Astrocyte (in vitro differentiated cells and primary cell): ENCODE measurements at places on chromosomes 5 and 9. TPM values are rescaled to one million over a fixed set of nuclear protein-coding genes. Genes with fewer than 3 reads are reported as not detected.

Gene GPX3
- total RNA-seq = 12.2 and 15.6 TPM in 2 replicates

Gene ZNF366
- total RNA-seq = not detected in 2 replicates

Gene DMXL1
- total RNA-seq = 24.5 and 26.0 TPM in 2 replicates

Gene PCDHGA7
- total RNA-seq = 0.57 and 0.62 TPM in 2 replicates

Gene GMCL2
- total RNA-seq = not detected in 2 replicates

Gene GPR150
- 0.14 TPM in 1 of 2 replicates, not detected in the other for total RNA-seq

Gene PTPRD
- total RNA-seq = 84.0 and 88.1 TPM in 2 replicates

Gene FRMPD1
- 0.05 and 0.07 TPM in 2 replicates for total RNA-seq

Gene PHF24
- 0.07 and 0.16 TPM in 2 replicates for total RNA-seq

Gene C9
- 0.07 TPM in 1 of 2 replicates, not detected in the other for total RNA-seq
